ENCODE measurements at places on chromosomes 4 and X.
A peak's percentile ranks its signal among the peaks of the same experiment; 100 is the strongest.

DNA sequence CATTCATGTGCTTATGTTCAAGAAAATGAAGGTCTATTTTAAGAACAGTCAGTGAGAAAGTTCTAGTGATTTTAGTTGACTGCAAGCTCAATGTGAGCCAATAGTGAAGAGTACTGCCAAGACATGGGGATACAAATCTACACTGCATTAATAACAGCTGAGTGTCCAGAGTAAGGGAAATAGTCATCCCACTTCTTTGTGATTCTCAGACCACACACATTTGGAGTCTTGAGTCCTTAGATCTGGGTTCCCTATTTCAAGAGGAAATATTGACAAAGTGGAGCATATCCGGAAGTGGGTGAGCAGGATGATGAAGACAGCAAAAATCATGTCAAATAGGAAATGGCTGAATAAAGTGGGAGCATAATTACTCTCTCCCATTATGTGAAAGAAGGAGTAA is 171.1 kb downstream of the LARP7 start:
- DNase-seq = no peak

DNA sequence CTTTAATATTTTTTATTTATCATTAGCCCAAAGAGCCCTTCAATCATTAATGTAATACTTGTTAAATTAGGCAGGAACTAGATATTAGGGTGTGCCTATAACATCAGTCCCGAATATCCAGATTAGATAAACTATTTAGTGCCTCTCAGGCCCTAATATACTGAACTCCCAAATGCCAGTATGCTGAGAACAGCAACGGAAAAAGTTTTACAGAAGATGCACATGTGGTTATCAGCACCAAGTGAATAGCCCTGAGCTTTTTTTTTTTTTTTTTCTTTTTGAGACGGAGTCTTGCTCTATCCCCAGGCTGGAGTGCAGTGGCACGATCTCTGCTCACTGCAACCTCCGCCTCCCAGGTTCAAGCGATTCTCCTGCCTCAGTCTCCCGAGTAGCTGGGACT is 13.0 kb upstream of the ELF2 start:
- DNase-seq = no peak

DNA sequence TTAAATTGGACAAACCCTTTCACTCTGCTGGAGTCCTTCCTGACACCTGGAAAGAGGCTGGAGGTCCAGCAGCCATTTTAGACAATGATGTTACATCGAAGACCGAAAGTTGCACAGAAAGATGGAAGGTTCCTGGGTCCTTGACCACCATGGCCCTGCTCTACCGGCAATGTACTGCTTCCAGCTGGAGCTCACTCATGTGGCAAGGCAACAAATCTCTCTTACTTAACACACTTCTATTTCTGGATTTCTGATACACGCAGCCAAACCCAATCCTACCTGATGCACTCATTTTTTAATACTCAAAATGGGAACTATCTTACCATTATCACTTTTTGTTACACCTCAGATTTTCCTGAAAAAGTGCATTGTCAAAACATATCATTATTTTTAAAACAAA is 33.1 kb downstream of the DMD start:
- DNase-seq = no peak

GRCh38 chrX:70172964-70173363 is 4.3 kb upstream of the DGAT2L6 start:
- no peak for DNase-seq

GRCh38 chr4:158197194-158197776 is 13.0 kb upstream of the TMEM144 start:
- DNase-seq = no peak

DNA sequence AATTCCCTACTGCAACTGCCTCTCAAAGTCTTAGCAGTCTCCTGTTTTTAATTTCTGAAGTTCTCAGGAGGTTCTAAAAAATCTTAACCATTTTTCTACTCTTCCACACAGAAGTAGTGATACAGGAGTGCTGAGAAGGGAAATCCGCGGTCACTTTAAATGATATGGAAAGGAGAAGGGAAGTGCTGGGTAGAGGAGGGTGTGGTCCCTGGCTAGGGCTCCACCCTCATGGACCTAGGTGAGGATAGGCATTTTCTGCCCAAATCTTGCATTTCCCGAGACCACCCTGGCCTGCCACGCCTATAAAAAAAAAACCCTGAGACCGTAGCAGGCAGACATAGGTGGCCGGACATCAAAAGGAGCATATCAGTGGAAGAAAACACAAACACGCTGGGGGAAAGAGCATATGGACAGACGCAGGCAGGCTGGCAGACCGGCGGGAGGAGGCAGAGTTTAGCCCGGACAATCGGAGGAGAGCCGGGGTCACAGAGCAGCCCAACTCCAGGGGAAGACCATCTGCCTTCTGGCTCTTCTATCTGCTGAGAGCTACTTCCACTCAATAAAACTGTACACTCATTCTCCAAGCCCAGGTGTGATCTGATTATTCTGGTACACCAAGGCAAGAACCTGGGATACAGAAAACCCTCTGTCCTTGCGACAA is 85.7 kb downstream of the POU3F4 start:
- DNase-seq = no peak

- DNase-seq = peak; percentile 46
Measured at GRCh38 chr4:126242679-126243390, 928.1 kb downstream of the FAT4 start.

DNA sequence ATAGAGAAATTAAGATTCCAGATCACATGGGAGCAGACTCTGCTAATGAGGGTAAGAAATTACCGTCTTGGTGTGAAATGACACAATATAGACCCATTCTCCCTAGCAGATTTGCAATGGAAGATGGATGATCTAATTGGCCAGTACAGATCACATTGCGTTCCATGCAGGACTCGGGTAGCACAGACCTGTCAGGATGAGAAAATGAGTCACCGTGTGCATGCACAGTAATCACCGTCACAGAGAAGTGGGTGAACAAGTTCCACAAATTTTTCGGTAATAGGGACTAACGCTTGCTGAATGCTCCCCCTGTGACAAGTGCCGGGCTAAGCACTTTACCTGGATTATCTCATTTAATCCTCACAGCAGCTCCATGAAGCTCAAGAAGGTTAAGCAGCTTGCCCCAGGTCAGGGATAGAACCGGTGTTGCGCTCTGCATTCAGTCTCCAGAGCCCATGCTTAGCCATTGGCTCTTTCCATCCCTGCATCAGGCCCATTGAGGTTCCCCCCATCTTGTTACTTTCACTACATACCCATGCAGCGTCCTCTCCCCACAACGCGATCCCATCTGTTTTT is 375.6 kb downstream of the FBXW7 start:
- DNase-seq = no peak

DNA sequence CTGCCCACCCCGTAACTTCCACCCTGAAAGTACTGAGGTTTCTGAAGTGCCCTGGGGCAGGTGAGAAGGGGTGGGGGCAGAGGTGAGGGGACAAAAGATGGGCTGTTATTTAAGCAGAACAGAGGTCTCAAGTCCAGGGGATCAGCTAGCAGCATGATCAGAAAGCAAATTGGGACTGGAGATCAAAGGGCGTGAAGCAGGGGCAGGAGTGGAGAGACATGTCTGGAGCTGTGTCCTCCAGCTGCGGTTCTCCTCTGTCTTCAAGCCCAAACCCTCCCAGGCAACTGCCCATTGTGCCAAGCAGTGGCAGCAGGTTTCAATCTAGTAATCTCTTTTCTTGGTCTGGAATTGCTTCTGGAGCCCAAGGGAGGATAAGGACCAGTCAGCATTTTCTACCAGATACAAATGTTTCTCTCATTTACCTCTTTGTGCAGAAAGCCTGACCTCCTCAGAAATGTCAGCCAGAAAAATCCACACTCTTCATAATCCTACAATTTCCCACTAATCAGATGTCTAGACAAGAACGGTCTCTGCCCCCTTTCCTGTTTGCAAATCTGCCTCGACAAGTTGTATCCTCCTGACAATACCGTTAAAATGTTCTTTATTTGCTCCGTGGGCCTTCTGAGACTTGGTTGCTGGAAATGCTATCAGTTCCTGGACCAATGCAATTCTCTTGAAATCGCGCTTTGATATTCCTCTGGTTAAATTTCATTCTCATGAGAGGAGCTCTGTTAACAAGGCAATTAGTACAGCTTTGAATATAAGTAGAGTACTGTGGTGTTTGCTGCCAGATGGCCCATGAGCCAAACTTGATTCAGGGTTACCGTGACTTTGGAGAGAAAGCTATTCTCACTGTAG is 23.2 kb upstream of the RASL11B start:
- peak; percentile 35 for DNase-seq

- DNase-seq = no peak
Measured at GRCh38 chrX:70386235-70386634, 36.9 kb upstream of the GDPD2 start.

DNA sequence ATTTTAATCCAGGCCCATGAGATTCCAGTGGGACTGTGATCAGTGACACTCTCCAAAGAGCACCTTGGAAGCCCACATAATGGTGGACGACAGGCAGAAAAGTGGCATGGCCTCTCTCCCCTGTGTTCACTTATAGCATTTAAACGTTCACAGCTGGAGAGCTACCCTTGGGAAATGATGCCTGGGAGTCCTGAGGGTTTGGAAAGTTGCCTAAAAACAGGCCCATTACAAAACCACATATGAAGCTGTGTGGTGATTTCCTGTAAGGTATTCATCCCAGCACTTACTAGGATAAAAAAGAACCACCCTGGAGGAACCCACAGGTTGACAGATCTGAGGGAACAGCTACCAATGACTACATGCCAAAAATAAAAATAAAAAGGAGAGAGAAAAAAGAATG is 193.2 kb downstream of the RASL11B start:
- peak; percentile 32 for DNase-seq

GRCh38 chrX:108223585-108223984 is 132.0 kb downstream of the ATG4A start:
- DNase-seq = no peak

DNA sequence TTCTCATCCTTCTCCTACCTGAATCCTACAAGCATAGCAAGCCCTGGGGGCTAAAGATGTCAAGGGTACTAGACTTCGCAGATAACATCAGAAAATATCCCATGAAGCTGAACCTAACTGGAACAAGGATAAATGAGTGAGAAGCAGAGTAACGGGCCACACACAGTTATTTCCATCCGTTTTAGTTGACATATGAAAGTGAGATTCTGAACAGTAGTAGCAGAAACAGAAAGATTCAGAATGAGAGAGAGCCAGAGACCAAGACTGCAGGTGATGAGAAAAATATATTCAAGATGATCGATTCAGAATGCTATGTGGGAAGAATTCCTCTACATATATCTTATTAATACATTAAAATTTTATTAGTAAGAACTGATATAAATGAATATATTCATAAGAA is 165.1 kb downstream of the TSPAN5 start:
- no peak for DNase-seq
